SJSA1 (cell line): ENCODE measurements at places on chromosomes 13 and 19.

GRCh38 chr13:47774671-47774994 is 226.4 kb downstream of the SUCLA2 start:
- DNase-seq: no peak

DNA sequence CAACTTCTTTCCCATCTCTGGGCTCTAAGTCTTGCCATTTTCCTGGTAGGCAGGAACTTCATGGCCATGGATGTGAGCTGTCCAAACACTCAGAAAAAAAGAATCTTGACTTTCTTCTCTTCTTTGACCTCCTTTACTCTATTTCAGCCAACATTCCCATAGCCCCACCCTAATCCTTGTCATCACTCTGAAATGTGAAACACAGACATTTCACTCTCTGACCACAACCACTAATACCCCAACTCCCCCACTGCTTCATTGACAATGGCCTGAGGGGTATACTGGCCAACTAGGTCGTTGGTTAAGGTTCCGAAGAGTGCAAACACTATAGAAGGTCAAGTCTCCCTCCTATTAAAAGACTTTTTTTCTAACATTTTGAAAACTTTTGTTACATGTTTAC is 4.7 kb upstream of the CYP2A13 start:
- no peak for DNase-seq

- DNase-seq: no peak
Measured at GRCh38 chr13:99356012-99356261, 48.7 kb upstream of the GPR183 start.

DNA sequence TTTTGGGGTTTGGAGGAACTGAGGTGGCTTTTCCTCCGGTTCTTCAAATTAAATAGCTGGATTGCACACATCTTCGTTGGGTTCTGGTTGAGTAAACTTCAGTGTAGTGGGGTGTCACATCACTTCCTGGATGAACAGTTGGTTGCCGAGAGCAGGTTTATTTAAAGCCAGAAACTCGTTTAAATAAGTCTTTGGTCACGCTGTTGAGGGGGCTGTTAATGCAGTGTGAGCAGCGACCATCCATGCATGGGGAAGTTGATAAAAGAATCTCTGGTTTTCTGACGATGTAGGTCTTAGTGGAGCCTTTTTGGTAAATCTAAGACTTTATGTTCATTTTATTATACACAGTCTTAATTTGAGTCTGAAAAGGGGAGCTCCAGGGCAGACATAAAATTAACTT is 351.2 kb upstream of the ARGLU1 start:
- DNase-seq: no peak

- peak; percentile 25 for DNase-seq
Measured at GRCh38 chr13:112859817-112860190, 109.2 kb upstream of the MCF2L start.

DNA sequence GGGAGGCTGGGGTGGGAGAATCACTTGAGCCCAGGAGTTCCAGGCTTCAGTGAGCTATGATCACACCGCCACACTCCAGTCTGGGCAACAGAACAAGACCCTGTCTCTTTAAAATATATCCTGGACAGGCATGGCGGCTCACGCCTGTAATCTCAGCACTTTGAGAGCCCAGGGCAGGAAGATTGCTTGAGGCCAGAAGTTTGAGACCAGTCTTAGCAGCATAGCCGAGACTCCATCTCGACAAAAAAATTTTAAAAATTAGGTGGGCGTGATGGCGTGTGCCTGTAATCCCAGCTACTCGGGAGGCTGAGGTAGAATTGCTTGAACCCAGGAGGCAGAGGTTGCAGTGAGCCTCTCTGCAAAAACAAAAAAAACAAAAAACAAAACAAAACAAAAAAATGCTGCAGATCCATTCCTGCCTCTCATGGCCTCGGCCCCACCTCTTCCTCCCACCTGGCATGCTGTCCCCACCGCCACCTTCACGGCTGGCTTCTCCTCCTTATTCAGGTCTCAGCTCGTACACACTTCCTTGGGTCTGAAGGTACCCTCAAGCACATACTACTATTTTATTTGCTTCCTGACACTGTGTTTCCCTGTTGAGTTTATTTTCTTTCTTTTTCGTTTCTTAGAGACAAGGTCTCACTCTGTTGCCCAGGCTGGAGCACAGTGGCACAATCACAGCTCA is 5.3 kb downstream of the RFX1 start:
- DNase-seq: no peak

DNA sequence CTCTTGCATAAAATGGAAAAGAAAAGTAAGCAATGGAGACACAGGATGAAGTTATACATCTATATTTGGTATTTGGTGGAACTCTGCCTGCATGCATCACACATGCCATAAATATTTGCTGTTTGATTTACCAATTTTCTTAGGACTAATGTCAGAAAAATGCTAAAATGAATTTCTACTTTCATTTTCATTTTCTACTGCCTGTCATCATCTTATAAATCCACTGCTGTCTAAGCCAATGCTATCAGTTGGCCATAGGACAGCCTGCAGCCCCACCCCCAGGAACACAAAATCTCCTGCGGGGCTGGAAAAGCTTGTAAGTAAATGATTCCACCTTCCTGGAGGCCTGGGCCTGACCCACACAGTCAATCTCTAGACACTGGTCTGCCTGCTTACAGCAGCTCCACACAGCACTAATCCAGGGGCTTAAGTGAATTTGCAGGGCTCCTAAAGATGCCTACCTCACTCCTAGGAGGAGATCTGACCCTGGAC is 122.0 kb downstream of the ENOX1 start:
- peak; percentile 65 for DNase-seq

DNA sequence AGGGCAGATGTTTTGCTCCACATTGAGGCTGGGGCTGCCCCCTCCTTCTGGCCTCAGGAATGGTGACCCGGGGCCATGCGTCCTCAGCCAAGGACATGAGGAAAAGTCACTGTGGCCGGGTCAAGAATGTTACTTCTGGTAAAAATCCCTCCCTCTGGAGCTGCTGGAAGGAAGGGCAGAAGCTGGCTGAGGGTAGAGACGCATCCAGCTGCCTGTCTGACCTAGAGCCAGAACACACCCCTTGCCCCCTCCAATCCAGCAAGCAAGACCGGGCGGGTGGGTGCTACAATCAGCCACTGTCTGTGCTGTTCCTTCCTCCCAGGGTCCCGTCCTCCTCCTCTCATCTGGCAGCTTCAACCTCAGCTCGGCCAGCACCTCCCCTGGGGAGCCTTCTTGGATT is 59.0 kb downstream of the PTPRS start:
- DNase-seq: no peak

DNA sequence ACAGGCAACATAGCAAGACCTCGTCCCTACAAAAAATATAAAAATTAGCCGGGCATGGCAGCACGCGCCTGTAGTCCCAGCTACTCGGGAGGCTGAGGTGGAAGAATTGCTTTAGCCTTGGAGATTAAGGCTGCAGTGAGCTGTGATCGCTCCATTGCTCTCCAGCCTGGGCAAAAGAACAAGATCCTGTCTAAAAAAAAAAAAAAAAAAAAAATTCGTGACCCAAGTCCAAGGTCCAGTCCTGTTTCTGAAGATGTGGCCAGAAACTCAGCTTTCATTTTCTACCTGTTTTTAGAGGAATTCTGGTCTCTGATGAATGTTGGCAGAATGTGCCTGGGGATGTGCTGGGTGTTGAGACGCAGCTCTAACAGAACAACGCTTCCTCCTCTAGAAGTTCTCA is 1.9 kb upstream of the PGPEP1 start:
- DNase-seq: no peak
